HFFc6 (cell line): ENCODE measurements at places on chromosomes 5 and 9.

- H3K4me1 ChIP-seq: peaks cover 6% of the 10 kb centered on the region; the same call in 1 of the 2 replicates
- no peaks in the 10 kb centered on the region for H3K36me3 ChIP-seq
- H3K4me3 ChIP-seq: no peak overlapping the region
- H3K27ac ChIP-seq: no peak overlapping the region
These were observed 42.8 kb upstream of the CDK20 start for GRCh38 chr9:88017096-88017495.

- no peaks in the 10 kb centered on the region for H3K4me1 ChIP-seq
- H3K4me3 ChIP-seq: no peak overlapping the region
- peaks cover 13% of the 10 kb centered on the region for H3K27me3 ChIP-seq
- peaks cover 1% of the 10 kb centered on the region; the same call in 1 of the 2 replicates for H3K36me3 ChIP-seq
- H3K27ac ChIP-seq: no peak overlapping the region
These were observed 6.1 kb downstream of the CCNI2 start for GRCh38 chr5:132753135-132753987.

- no peak for DNase-seq
- H3K4me3 ChIP-seq: no peak overlapping the region
- H3K4me1 ChIP-seq: no peaks in the 10 kb centered on the region
- peaks cover 21% of the 10 kb centered on the region for H3K36me3 ChIP-seq
- H3K27me3 ChIP-seq: peaks cover 6% of the 10 kb centered on the region
These were observed 47.7 kb upstream of the TESK1 start for GRCh38 chr9:35557320-35557719.

GRCh38 chr5:82095536-82095935 lies 123.7 kb downstream of the ATG10 start:
- no peak overlapping the region for H3K4me3 ChIP-seq
- no peak for DNase-seq
- H3K27ac ChIP-seq: no peak overlapping the region
- peaks cover 8% of the 10 kb centered on the region; the same call in 1 of the 2 replicates for H3K36me3 ChIP-seq

GRCh38 chr9:86636519-86636918 lies 282.3 kb upstream of the TUT7 start:
- peaks cover 4% of the 10 kb centered on the region; the same call in 1 of the 2 replicates for H3K4me1 ChIP-seq
- peaks cover 15% of the 10 kb centered on the region for H3K27me3 ChIP-seq
- no peaks in the 10 kb centered on the region for H3K36me3 ChIP-seq
- no peak overlapping the region for H3K27ac ChIP-seq

- H3K36me3 ChIP-seq: peaks cover 19% of the 10 kb centered on the region
- peaks cover 3% of the 10 kb centered on the region; the same call in 1 of the 2 replicates for H3K27me3 ChIP-seq
- DNase-seq: no peak
- peak overlapping the region; percentile 96 for H3K27ac ChIP-seq
These were observed 91.2 kb downstream of the ANXA2R start for GRCh38 chr5:42948961-42949347.

- no peak overlapping the region for H3K4me3 ChIP-seq
- DNase-seq: no peak
- no peak overlapping the region for H3K27ac ChIP-seq
These were observed 290.4 kb upstream of the PDE4D start for GRCh38 chr5:60183881-60184280.

- H3K27ac ChIP-seq: no peak overlapping the region
- no peak for DNase-seq
- peaks cover 8% of the 10 kb centered on the region for H3K4me1 ChIP-seq
- no peaks in the 10 kb centered on the region for H3K36me3 ChIP-seq
- no peak overlapping the region for H3K4me3 ChIP-seq
These were observed 92.6 kb downstream of the PAX5 start for GRCh38 chr9:36941441-36941840.

DNA sequence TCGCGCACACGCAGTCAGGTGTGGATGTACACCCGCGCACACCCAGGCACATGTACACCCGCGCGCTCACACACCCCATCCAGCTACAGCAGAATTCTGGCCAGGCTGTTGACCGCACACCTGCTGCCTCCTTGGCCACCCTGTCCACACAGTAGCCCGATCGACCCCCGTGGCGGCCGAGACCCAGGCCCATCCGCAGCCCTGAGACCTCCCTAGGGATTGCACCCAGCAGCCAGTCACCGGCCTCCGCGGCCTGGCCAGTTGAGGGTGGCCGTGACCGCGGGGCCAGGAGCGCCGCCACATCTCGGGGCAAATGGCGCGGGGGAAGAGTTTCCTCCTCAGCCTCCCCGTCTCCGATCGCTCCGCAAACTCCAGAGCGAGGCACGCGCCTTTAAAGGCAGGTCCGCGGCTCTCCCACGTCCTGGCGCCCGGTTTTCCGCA lies 774 bp upstream of the ADAMTS16 start:
- DNase-seq: no peak
- no peaks in the 10 kb centered on the region for H3K36me3 ChIP-seq
- H3K27me3 ChIP-seq: peaks cover 14% of the 10 kb centered on the region
- no peak overlapping the region for H3K27ac ChIP-seq
- no peak overlapping the region; the same call in 1 of the 2 replicates for H3K4me3 ChIP-seq

DNA sequence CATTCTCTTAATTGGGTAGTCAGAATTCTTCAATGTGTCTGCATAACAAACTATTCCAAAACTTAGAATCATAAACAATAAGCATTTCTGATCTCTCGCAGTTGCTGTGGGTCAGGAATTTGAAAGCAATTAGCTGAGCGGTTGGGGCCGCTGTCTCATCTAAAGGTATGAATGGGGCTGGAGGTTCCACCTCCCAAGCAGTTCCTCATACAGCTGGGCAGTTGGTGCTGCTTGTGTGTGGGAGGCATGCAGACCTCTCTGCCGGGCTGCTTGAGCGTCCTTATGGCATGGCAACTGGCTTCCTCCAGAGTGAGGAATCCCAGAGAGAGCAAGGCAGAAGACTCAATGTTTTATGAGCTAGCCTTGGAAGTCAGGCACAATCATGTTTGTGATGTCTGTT lies 30.2 kb upstream of the SEMA4D start:
- H3K36me3 ChIP-seq: no peaks in the 10 kb centered on the region
- no peak for DNase-seq
- no peaks in the 10 kb centered on the region for H3K4me1 ChIP-seq

DNA sequence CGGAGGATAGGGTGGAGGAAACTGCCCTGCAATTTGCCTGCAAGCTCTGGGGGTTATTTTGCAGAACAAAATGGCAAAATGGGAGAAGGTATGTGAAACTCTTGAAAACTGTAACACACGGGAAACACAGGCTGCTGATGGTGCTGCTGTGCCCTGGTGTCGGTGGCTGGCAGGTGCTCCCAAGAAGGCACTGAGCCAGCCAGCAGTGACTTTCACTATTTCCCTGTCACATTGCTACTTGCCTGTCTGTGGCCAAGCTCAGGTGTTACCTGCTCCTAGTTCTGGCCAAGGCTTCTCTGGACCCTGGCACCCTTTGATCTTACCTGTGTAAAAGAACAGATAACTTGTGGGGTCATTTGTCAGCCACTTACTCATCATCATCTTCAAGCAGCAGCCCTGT lies 102.2 kb downstream of the CMYA5 start:
- no peak overlapping the region for H3K4me3 ChIP-seq
- no peaks in the 10 kb centered on the region for H3K36me3 ChIP-seq
- no peak overlapping the region for H3K27ac ChIP-seq
- DNase-seq: no peak
- peaks cover 6% of the 10 kb centered on the region for H3K27me3 ChIP-seq
- no peaks in the 10 kb centered on the region for H3K4me1 ChIP-seq

DNA sequence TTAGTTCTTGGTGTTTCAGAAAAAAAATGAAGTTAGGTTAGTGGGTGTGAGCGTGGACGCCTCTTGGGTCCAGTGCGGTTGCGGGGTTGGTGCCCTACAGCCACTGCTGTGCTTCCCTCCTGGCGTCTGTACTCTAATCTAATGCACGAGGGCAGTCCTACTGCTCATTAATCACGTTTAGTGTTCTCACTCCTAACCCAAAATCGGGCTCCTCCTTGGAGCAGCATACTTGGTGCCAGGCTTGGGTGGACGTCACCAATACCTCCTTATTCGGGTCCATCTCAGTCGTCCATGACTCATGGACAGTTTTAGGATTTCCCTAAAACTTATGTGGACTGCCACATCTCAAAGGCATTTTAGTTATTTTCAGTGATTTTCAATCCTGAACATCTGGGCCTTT lies 41.6 kb downstream of the TRIO start:
- peak overlapping the region; percentile 91 for H3K27ac ChIP-seq
- peak; percentile 57 for DNase-seq
- H3K4me1 ChIP-seq: peaks cover 96% of the 10 kb centered on the region
- H3K27me3 ChIP-seq: no peaks in the 10 kb centered on the region
- H3K36me3 ChIP-seq: peaks cover 40% of the 10 kb centered on the region

DNA sequence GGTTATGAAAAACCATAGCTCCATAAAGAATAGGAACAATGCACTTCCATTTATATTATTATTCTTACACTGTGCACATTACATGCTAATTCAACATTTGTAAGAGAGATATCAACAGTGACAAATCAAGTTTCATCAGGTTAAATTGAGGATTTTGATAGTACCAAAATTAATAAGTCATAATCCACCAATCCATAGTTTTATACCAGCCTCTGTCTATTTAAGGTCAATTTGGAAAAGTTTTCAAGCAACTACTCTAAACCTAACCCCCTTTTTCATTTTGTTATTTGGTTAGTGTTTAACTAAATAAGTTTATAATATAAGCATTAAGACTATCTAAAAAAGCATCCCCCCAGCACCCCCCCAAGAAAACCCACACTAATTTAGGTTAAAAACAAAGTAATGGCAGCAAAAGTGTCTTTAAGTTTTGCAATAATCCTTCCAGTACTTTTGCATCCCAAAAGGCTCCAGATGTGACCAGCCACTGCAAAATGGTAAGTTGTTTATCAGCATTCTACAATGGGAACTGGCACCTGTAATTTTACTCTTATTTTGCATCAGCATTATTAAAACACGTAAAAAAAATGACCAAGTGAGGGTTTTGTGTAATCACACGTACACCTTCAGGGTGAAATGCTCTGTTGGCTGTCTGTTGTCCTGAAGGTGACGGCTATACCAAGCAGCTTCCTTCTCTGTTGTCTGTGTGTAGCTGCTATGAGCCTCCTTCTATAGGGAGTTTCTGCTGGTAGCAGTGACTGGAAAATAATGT lies 36.8 kb upstream of the SSBP2 start:
- H3K4me3 ChIP-seq: no peak overlapping the region
- H3K27ac ChIP-seq: no peak overlapping the region
- H3K36me3 ChIP-seq: no peaks in the 10 kb centered on the region
- peak; percentile 40 for DNase-seq
- H3K27me3 ChIP-seq: no peaks in the 10 kb centered on the region; the same call in 1 of the 2 replicates
- H3K4me1 ChIP-seq: peaks cover 34% of the 10 kb centered on the region

GRCh38 chr9:18638371-18639249 lies 164.7 kb downstream of the ADAMTSL1 start:
- no peak overlapping the region for H3K4me3 ChIP-seq
- H3K4me1 ChIP-seq: peaks cover 43% of the 10 kb centered on the region
- peaks cover 2% of the 10 kb centered on the region; the same call in 1 of the 2 replicates for H3K27me3 ChIP-seq
- H3K27ac ChIP-seq: peak overlapping the region; percentile 38; the same call in 1 of the 2 replicates

DNA sequence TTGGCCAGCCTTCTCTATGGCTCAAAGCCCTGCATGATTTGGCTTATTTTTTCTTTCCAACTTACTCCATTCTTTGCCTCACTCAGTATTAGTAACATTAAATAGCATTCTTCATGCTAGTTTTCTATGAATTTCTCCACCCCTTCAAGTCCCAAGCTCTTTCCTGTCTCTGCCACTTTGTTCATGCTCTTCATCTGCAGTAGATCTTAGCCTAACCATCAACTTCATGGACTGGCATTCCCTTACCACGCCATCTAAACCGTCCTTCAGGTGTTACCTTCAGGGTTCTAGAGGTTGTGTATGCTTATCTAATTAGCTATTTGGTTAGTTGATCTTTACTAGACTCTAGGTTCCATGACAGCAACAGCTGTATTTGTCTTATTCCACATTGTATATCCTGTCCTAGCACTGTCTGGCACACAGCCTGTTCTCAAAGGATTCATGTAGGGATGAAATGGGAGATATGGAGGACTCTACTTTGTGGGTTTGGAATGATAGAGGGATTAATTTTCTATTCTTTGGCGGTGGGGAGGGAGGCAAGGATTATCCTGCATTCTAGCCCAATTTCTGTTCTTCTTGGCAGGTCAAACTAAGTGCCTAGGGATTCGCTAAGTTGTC lies 26.4 kb downstream of the TMEM167A start:
- H3K27me3 ChIP-seq: peaks cover 4% of the 10 kb centered on the region; the same call in 1 of the 2 replicates
- no peak overlapping the region for H3K27ac ChIP-seq
- no peak for DNase-seq

DNA sequence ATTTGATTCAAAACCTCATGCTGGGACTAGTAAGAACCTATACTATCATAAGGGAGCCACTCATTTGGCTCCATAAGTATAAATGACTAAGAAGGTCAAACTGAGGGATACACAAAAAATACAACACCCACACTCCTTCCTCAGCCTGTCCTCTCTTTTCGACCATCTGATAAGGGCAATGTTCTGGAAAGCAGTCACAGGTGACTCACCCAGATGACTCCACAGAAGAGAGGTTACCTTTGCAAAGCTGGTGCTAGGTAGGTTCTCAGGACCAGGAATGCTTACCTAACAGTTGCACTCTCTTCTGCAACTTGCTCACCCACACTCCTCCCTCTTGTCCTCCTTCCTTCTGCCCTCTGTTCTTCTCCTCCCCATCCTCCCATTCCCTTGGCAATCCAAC lies 32.9 kb downstream of the LHFPL2 start:
- H3K27me3 ChIP-seq: no peaks in the 10 kb centered on the region
- peaks cover 38% of the 10 kb centered on the region for H3K4me1 ChIP-seq
- peak; percentile 30 for DNase-seq
- peaks cover 23% of the 10 kb centered on the region for H3K36me3 ChIP-seq
- no peak overlapping the region for H3K27ac ChIP-seq

DNA sequence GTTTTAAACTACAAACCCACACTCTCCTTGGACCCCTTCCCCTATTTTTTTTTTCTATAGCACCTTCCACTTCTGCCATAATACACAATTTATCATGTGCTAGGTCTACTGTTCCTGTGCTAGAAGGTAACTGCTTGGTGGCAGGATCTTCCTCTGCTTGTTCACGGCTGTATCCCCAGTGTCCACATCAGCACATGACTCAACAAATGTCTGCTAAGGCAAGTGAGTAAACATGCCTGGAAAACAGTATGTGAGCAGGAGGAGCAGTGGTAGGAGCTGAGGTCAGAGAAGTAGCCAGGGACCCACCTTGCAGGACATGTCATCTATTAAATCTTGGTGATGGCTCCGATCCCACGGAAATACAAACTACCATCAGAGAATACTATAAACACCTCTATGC lies 79.4 kb downstream of the AUH start:
- peak overlapping the region; percentile 72 for H3K27ac ChIP-seq
- DNase-seq: peak; percentile 59
- peaks cover 2% of the 10 kb centered on the region; the same call in 1 of the 2 replicates for H3K27me3 ChIP-seq
- H3K4me3 ChIP-seq: no peak overlapping the region
- peaks cover 17% of the 10 kb centered on the region; the same call in 1 of the 2 replicates for H3K36me3 ChIP-seq

GRCh38 chr5:153361735-153362409 lies 128.6 kb upstream of the GRIA1 start:
- no peak for DNase-seq
- H3K4me3 ChIP-seq: no peak overlapping the region
- peaks cover 10% of the 10 kb centered on the region for H3K27me3 ChIP-seq
- no peaks in the 10 kb centered on the region for H3K36me3 ChIP-seq
- no peaks in the 10 kb centered on the region for H3K4me1 ChIP-seq

- no peaks in the 10 kb centered on the region for H3K36me3 ChIP-seq
- no peak overlapping the region for H3K27ac ChIP-seq
- H3K4me1 ChIP-seq: no peaks in the 10 kb centered on the region
- H3K4me3 ChIP-seq: no peak overlapping the region
- H3K27me3 ChIP-seq: no peaks in the 10 kb centered on the region
These were observed 12.1 kb upstream of the PCDHB1 start for GRCh38 chr5:141039061-141039460.
